Stimulated activated CD8-positive, alpha-beta memory T cell treated with anti-CD3 and anti-CD28 coated beads, Interleukin-4, amount 100 ng/mL, for 1 hour (primary cell): ENCODE measurements at places on chromosomes 13 and 19.

GRCh38 chr19:32580353-32580900 is 563 bp upstream of the PDCD5 start:
- no peak for DNase-seq

GRCh38 chr19:13866463-13867046 is 10.4 kb upstream of the NANOS3 start:
- no peak for DNase-seq

DNA sequence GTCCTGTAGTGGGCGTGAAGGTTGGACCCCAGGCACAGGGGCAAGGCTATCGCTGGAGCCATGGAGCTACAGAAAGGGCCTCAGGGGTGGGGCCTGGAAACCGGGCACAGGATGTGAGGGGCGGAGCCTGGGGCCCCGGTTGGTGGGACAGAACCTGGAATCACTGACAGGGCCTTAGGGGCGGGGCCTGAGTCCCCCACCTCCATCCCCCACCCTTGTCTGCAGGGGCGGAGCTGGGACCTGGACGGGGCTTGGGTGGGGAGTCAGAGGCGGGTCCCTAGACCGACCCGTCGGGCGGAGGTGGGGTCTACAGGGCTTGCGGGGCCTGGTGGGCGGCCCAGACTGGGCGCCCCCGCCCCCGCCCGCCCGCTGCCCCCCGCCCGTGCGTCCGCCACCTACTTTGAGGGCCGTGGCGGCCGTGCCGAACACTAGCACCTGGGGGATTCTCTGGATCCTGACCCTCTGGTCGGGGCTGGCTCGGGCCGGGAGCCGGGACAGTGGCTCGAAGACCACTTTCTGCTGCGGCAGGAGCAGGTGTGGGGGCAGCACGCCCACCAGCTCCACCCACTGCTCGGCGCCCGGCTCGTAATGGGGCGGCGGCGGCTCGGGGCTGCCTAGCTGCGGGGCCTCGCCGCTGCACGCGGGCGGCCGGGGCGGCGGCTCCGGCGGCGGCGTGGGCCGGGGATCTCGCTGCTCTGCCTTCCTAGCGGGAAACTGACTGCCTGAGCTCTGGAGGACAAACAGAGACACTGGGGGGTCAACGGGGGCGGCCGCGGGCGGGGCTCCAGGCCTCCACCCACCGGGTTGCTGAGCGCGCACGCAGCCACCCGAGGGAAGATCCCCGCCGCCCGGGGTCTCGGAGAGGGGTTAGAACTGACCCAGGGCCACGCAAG is 26.3 kb downstream of the DCAF15 start:
- no peak for DNase-seq

DNA sequence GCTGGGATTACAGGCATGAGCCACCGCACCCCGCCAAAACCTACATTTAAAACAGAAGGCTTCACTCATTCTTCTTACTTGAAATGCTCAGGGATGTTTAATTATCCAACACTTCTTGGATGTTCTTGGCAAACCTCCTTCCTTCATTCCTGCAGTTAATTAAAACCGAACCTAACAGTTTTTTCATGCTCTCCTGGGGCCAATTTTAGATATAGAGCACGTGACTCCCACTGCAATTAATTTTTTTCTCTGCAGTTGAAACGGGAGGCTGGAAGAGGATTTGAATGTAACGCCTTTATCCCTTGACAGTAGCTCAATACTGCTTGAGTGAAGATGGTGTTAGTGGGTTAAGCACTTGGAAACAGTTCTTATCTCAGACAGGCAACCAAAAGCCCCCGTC is 4.6 kb upstream of the ACTL9 start:
- DNase-seq = no peak

DNA sequence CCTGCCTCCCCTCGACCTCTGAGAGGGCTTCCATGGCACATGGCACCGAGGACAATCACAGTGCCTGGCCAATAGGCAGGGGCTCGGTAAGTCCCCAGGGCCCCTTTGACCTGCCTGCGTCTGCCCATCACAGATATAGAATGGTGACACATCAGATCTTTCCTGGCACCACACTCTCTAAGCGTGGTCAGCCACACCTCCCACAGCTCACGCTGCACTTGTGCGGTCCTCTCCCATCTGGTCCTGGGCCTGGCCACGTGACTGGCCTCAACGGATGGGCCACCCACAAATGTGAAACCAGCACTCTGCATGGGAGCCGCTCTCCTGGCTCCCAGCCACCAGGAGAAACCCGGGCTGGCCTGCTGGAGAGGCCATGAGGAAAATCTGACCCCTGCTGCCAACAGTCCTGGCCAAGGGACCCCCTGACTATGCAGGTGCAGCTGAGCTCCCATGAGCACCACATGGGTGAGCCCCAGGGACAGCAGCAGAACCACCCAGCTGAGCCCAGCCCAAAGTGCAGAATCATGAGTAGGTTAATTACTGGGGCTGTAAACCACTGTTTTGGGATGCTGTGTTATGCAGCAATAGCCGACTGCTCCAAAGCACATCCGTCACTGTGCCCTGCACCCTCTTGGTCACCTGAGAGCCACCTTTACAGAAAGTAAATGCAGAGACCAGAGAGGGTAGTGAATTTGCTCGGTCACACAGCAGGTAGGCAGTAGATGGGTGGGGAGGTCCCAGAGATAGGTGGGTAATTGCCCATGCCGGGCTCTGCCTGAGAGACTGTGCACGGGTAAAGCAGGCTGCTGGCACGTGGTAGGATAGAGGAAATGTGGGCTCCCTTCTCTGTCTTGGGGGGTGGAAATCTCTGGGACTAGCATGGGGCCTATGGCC is 9.7 kb upstream of the MEF2B start:
- no peak for DNase-seq

GRCh38 chr13:25281935-25282332 is 5.4 kb downstream of the MTMR6 start:
- DNase-seq = no peak

GRCh38 chr19:11581740-11582139 is 4.3 kb upstream of the ACP5 start:
- DNase-seq = no peak

GRCh38 chr19:3767050-3767449 is 4.6 kb downstream of the MRPL54 start:
- DNase-seq = no peak

DNA sequence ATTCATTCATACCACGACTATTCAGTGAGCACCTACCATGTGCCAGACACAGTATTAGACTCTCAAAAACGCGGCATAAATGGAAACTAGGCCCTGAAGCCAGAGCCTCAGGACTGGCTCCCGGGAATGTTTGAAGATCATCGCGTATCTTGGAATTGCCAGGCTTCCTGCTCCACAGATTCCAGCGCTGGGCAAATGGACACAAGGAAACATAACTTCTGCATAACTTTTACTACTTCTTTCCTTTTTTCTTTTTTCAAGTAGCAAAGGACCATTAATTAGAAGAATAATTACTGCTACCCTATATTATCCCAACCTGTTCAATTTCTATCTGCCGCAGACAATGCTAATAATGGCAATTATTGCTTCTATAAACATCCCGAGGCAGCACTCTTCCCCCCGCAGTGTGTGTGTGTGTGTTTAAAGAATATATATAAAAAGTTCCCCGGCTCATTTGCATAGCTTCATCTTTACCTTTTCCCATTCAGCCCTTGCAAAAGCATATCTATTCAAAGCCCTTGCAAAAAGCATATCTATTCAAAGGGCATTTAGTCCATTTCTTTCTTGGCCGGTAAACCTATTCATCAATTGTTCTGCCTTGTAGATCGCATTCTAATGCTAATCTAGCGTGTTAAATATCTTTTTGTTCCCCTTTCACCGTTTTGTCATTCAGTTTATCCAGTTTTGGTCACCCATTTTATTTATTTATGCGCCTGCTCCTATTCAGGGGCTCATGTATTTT is 6.1 kb downstream of the SOX21 start:
- DNase-seq = no peak

DNA sequence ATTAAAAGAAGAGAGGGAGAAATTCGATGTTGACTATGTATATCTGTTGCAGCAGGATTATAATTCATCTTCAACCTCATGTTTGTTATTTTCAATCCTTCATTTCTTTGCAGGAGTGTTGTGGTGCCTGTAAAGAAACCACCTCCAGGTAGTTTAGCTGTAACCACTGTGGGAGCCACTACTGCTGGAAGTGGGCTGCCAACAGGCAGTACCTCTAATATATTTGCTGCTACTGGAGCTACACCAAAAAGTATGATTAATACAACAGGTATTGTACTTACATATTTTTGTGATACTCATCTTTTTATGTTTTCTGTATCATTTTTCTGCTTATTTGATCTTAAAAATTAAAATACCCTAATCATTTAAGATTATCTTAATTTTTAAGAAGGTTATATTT is 266.5 kb downstream of the NBEA start:
- no peak for DNase-seq

DNA sequence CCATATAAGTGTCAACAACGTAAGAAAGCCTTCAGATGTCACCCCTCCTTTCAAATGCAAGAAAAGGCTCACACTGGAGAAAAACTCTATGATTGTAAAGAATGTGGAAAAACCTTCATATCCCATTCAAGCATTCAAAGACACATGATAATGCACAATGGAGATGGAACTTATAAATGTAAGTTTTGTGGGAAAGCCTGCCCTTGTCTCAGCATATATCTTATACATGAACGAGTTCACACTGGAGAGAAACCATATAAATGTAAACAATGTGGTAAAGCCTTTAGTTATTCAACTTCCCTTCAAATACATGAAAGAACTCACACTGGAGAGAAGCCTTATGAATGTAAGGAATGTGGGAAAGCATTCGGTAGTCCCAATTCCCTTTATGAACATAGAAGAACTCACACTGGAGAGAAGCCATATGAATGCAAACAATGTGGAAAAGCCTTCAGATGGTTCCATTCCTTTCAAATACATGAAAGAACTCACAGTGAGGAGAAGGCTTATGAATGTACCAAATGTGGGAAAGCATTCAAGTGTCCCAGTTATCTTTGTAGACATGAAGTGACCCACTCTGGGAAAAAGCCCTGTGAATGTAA is 11.1 kb downstream of the ZNF844 start:
- no peak for DNase-seq

DNA sequence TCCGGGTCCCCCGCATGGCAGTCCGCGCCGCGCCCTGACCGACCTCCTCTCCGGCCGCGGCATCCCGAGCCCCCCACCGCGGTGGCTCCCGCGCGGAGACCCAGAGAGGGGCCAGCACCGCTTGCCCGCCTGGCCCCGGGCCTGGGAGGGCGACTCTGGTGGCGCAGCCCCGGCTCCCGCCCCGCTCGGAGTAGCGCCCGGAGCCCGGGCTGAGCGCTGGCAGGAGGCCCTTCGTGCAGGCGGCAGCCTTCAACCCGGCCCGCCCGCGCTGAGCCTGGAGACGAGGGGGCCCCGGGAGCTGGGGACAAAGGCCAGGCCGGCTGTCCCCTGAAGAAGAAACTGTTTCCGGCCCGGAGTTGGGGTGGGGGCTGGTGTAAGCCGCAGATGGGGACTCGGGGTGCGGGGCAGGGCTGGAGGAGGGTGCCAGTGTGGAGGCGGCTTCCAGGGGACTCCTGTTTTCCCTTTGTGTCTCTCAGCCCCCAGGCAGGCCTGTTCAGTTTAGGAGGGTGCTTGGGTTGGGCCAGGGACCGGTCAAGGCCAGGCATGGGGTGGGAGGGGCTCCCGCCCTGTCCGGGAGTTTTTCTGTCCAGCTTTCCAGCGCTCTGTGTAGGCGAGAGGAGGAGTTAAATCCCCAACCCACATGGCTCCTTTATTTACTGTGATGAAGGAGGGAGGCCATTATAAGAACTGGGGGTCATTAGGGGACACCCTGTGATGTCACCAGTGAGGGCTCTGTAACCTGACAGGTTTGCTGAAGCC is 935 bp downstream of the LRP3 start:
- no peak for DNase-seq

DNA sequence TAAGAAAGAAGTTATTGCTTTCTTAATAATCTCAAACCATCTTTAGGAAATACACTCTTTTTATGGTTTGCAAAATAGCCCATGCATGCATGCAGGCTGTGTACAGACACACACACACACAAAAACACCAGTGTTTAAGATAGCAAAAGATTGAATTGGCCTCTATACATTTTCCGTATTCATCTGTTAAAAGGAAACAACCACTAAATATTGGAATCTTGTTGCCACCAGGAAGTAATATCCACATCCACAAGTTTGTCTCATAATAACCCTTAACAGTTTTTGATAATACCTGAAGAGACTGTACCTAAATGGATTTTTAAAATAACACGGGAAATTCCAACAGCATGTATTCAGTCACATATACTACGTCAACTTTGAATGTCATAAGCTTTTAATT is 7.3 kb upstream of the MAB21L1 start:
- DNase-seq = no peak

GRCh38 chr19:2325281-2326046 is 2.9 kb downstream of the LSM7 start:
- no peak for DNase-seq

GRCh38 chr19:6376512-6377190 is 918 bp upstream of the PSPN start:
- DNase-seq = no peak

DNA sequence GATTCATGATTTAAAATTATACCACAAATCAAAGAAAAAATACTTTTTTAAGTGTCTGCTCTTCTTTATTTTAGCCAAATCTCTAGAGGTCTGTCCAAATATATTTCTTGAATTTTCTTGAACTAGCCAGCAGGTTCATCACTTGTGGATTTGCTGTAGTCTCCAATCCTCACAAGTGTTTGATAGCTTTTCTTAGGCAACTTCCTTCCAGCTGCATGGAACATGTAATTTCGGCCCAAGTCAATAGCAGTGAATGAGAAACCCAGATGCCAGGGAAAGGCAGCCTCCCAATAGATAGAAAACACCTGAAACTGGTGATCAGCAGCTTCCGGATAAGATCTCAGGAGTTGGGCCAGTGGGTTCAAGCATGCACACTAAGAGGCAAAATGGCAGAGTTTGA is 15.6 kb upstream of the RNASEH2B start:
- DNase-seq = no peak

DNA sequence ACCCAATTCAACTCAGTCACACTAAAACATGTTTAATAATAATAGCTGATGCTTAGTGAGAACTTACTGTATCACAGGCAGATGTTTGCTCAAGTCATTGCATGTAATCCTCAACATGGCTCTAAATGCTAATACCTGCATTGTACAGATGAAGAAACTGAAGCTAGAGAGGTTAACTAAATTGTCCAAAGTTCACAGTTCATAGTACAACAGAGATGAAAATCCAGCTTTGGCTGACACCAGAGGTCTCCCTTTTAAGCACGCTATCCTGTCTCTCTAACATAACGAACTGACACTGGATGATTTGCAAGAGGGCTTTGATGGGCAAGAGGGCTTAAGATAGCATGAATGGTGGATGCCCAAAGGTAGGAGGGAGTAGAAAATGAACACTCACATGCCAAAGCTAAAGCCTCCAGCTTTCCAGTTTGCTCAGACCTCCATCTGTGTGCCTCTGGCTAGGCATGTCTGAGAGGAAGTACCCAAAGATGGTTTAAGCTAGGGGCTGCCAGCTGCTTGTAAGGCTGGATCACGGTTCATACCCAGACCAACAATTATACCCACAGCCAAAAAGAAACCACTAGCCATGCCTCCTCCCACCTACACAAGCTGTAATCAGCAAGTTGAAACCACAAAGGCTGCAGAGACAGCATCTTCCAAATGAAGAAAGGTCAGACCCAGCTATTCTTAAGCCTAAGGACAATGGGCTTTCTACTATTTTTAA is 196.9 kb upstream of the UBL3 start:
- DNase-seq = no peak

- DNase-seq = no peak
Observed at GRCh38 chr13:59392328-59392727, 771.4 kb downstream of the DIAPH3 start.
